PC-9 (cell line): ENCODE measurements at places on chromosomes 7 and 10. TPM values are rescaled to one million over a fixed set of nuclear protein-coding genes. Genes with fewer than 3 reads are reported as not detected.

The LRRC17 gene
- total RNA-seq: not detected in 2 replicates

The TMEM236 gene
- total RNA-seq: 0.20 and 0.24 TPM in 2 replicates

The WASHC2A gene
- 26.9 and 42.6 TPM in 2 replicates for total RNA-seq

The RAB11FIP2 gene
- total RNA-seq: 6.0 and 6.5 TPM in 2 replicates

The CYP26C1 gene
- total RNA-seq: 0.46 and 0.60 TPM in 2 replicates

The KIAA1549 gene
- 20.2 and 26.6 TPM in 2 replicates for total RNA-seq

The WIPF3 gene
- total RNA-seq: 0.25 and 0.26 TPM in 2 replicates

The INMT gene
- not detected in 2 replicates for total RNA-seq

The ZP3 gene
- total RNA-seq: 14.2 and 20.9 TPM in 2 replicates

The RINT1 gene
- 21.4 and 25.1 TPM in 2 replicates for total RNA-seq

The TLX1 gene
- total RNA-seq: not detected in 2 replicates

The BNIP3 gene
- 21.0 and 21.9 TPM in 2 replicates for total RNA-seq

The HABP2 gene
- not detected in 2 replicates for total RNA-seq

The OR2A25 gene
- total RNA-seq: not detected in 2 replicates

The HK1 gene
- total RNA-seq: 128 and 140 TPM in 2 replicates

The COL28A1 gene
- 0.83 and 2.2 TPM in 2 replicates for total RNA-seq

The MPP7 gene
- total RNA-seq: 0.35 and 0.55 TPM in 2 replicates

The HOXA4 gene
- total RNA-seq: not detected in 2 replicates

The GPR141 gene
- not detected in 2 replicates for total RNA-seq

The NUDT13 gene
- 5.2 TPM in 2 replicates for total RNA-seq

The PPP1R9A gene
- total RNA-seq: 11.5 and 11.9 TPM in 2 replicates

The AGAP5 gene
- total RNA-seq: 13.4 and 14.0 TPM in 2 replicates

The UTF1 gene
- not detected in 2 replicates for total RNA-seq

The OGDHL gene
- not detected in 2 replicates for total RNA-seq

The AHCYL2 gene
- 15.7 and 16.2 TPM in 2 replicates for total RNA-seq

The MTERF1 gene
- 16.9 and 17.5 TPM in 2 replicates for total RNA-seq

The ZFYVE27 gene
- 21.6 and 24.7 TPM in 2 replicates for total RNA-seq

The CALN1 gene
- not detected in 2 replicates for total RNA-seq

The NANOS1 gene
- 5.2 and 7.2 TPM in 2 replicates for total RNA-seq

The OR9A2 gene
- not detected in 2 replicates for total RNA-seq

The STMP1 gene
- 60.4 and 77.0 TPM in 2 replicates for total RNA-seq

The FBXL13 gene
- 10.4 and 19.4 TPM in 2 replicates for total RNA-seq

The GIMAP1 gene
- total RNA-seq: not detected in 2 replicates

The OR6V1 gene
- total RNA-seq: not detected in 2 replicates

The CYP2E1 gene
- total RNA-seq: 1.6 and 3.0 TPM in 2 replicates

The TOMM7 gene
- total RNA-seq: 588 and 703 TPM in 2 replicates

The DRGX gene
- not detected in 2 replicates for total RNA-seq

The EEF1AKMT2 gene
- total RNA-seq: 16.4 and 18.4 TPM in 2 replicates

The MICU1 gene
- 65.3 and 70.5 TPM in 2 replicates for total RNA-seq

The EBF3 gene
- total RNA-seq: not detected in 2 replicates

The NKX2-3 gene
- not detected in 2 replicates for total RNA-seq
